ENCODE measurements at places on chromosomes 2 and 18.

DNA sequence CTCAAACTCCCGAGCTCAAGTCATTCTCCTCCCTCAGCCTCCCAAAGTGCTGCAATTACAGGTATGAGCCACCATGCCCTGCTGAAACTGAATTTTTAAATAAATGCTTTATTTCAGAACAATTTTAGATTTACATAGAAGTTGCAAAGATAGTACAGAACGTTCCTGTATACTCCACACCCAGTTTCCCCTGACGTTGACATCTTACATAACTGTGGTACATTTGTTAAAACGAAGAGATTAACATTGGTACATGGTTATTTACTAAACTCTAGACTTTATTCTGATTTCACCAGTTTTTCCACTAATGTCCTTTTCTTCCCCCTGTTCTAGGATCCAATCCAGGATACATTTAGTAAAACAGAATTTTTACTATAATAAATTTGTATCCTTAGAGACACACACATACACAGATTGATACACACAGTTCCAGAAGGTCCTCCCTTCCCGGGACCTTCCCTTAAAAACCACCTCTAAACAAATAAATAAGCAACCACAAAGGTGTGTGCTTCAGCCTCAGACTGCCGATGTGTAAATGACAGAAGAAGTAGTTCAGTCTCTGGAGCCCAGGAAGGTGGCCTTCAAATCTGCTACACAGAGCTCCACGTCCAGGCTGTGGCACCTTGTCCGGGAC lies 6.9 kb downstream of the NEU2 start:
- no peak for DNase-seq

DNA sequence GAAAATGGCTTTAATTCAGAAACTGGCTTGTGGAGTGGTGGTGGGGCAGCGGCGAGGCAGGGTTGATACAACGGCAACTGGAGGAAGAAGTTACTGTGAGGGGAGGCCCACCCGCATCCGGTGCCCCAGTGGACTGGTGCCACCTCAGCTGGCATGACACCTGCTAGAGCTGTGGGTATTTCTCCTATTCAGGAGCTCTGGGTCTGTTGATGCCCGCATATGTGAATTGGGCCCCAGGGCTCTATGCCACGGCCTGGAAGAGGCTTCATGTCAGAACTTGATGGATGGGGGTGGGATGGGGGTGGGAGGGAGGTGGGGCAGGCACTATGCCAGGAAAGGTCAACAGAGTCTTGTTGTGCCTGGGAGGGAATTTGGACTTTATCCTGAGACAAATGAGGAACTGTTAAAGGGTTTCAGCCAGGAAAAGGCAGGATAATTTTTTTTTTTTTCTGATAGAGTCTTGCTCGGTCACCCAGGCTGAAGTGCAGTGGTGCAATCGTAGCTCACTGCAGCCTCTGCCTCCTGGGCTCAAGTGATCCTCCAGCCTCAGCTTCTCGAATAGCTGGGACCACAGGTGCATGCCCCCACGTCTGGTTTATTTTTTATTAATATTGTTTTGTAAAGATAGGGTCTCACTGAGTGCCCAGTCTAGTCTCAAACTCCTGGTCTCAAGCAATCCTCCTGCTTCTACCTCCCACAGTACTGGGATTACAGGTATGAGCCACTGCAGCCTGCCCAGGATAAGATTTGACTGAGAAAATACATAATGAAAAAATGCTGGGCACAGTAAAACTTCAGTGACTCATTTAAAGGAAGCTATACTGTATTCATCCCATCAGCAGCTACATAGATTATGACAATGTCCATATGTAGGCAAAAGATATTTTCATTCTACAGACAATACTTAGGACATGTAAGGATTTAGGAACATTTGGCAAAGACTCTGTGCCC lies 52.6 kb downstream of the SH2D6 start:
- no peak for DNase-seq

- no peak for DNase-seq
Measured at GRCh38 chr2:132424526-132425121, 8.0 kb downstream of the GPR39 start.

DNA sequence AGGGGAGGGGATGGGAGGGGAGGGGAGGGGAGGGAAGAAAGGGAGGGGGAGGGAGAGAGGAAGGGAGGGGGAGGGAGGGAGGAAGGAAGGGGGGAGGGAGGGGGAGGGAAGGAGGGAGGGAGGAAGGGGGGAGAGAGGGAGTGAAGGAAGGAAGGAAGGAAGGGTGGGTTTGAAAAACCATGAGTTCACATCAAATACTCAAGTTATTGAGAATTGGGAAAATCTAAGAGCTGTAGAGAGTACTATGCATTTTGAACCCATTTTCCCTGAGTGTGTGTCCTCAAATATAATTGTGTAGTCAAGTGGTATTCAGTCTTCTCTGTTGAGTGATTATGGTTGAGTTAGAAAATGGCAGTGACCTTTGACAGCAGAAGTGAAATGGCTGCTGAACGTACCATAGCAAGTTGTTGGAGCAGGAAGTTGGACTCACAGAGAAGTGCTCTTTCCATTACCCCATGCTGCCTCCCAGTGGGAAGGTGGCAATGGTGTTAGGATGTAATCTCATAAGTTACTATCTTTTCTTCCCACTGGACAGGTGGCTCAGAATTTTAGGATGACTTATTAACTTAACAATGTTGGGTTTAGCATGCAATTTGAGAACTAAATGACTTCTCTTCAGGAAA lies 214.6 kb downstream of the SETBP1 start:
- DNase-seq = no peak

- DNase-seq = no peak
Measured at GRCh38 chr2:155665704-155666103, 666.8 kb downstream of the NR4A2 start.

All from germinal center (tissue), 1 donor.